ENCODE measurements at places on chromosomes 11 and 22.

DNA sequence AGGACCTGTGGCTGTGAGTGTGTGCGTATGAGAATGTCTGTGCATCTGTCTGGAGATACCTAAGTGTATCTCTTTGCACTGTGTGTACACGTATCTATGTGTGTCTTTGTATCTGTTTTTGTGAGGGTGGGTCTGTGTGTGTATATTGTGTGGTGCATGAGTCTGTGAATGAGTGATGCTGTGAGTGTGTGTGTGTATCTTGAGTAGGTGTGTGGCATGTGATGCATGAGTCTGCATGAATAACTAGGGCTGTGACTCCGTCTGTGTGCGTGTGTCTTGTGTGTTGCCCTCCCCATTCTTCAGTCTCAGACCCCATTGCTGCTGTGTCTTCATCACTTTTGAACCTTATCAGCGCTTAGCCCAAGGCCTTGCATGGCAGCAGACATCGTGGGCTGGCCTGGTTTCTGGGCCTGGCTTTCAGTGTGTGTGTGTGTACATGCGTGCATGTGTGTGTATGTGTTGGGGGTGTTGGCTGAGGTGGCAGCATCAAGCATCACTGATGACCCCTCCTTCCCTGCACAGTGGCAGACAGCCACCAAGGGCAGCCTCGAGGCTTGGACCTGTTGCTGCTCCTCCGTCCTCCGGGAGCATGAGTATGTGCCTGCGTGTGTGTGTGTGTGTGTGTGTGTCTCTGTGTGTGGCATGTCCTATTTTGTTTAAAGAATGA, 1.4 kb downstream of the SGSM1 start:
- no peak for DNase-seq

GRCh38 chr22:49701380-49702067, 126.1 kb downstream of the BRD1 start:
- DNase-seq = no peak

- DNase-seq = no peak
Measured at GRCh38 chr22:25386538-25386884, 167.1 kb downstream of the CRYBB2 start.

DNA sequence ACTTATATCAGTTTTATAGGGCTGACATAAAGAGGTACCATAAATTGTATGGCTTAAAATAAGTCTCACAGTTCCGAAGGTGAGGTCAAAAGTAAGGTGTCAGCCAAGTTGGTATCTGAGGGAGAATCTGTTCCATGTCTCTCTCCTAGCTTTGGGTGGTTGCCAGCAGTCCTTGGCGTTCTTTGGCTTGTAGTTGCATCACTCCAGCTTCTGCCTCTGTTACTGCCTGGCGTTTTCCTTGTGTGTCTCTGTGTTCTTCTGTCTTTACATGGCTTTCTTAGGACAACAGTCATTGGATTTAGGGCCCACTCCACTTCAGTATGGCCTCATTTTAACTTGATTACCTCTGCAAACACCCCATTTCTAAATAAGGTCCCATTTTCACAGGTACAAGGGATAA, 16.7 kb downstream of the MMP7 start:
- no peak for DNase-seq

DNA sequence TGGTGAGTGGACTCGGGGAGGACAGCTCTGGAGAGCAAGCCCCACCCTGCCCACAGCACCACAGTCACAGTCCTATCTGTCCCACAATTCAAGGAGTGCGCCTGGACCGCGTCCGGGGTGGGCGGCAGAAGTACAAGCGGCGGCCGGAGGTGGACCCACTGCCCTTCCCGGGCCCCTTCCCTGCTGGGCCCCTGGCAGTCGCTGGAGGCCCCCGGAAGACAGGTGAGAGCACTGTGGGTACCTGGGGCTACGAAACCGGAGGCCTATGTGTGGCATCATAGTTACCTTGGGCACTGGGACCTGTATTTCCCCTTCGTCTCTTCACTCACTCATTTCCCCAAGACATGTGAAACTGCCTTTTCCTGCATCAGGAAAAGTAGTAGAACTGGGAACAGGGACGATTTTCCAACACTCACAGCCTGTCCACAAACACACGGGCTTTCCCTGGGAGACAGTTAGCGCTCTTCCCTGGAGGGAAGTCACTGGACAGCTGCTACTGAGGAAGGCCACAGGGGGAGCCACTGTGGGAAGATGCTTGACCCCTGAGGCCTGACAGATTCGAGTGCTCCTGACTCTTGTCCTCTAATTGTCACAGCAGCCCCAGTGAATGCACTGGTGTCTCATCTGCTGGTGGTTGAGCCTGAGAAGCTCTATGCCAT, 3.1 kb downstream of the TRMT112 start:
- no peak for DNase-seq

DNA sequence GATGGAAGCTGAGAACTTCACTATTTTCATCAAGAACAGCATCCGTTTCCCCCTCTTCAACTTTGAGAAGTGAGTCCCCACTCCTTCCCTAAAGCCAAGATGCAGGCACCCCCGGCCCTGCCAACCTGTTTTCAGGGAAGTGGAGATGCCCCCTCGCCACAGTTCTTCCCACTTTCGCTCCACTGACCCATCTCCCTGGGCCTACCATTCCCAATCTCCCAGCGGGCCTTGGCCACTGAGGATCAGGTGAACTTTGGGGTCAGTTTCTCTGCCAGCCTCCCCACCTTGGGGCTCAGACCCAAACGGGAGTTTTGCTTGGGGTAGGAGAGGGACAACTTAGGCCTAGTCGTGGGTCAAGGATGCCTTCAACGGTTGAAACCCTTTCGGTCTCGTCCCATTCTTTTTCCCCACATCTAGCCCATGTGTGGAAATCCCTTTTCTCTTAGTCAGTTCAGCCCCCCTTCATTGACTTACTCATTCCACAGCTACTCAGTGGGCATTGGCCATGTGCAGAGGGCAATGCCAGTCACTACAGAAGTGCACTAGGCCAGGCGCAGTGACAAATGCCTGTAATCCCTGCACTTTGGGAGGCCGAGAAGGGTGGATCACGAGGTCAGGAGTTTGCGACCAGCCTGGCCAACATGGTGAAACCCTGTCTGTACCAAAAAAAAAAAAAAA, 10.6 kb downstream of the P2RX3 start:
- no peak for DNase-seq

- DNase-seq = no peak
Measured at GRCh38 chr11:46305295-46305694, 27.8 kb downstream of the CREB3L1 start.

- DNase-seq = no peak
Measured at GRCh38 chr11:57539342-57539741, 1.9 kb downstream of the SMTNL1 start.

DNA sequence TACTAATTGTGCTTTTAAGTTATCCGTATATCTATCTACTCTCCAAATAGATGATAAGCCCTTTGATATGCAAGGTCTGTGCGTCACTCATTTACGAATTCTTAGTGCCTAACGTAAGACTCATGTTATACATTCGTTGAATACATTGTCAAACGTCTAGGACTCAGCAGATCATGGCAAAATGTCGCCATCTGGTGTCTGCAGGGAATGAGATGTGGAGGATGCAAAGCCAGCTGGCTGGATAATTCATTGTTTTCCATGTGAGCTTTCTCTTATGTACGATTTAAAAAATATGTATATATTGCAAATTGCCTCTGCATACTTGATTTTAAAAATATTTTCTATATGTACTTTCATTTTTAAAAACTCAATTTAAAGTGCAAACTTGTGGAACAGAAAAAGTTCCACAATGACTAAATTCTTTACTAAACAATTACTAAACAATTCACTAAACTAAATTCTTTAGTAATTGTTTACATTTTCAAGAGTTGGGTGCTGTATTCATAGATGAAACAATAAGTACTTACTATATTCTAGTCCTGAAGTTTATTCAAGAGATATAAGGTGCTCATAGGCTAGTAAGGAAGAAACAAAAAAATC, 33.8 kb downstream of the ZNF202 start:
- DNase-seq = peak; percentile 16

- DNase-seq = no peak
Measured at GRCh38 chr22:23147617-23148387, 2.5 kb downstream of the RAB36 start.

- DNase-seq = no peak
Measured at GRCh38 chr22:38097058-38097457, 13.1 kb upstream of the SLC16A8 start.

DNA sequence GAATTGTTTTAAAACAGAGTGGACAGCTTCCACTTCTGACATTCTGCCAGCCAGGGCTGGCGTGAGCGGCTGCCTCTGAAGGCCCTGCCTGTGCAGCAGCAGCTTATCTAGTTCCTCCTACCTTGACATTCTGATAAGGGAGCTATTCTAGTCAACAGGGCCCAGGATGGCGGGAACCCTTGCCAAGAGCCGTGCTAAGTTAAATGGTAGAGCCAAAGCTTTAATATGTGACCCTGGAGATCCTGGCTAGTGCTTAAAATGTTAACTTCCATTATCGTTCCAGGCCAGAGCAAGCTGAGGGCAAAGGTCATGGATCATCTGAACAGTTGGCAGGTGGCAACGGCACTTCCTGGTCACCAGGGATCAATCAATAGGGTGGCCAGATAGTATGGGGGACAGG, 3.5 kb downstream of the KCNJ5 start:
- no peak for DNase-seq

GRCh38 chr22:19376247-19376646, 55.3 kb downstream of the HIRA start:
- no peak for DNase-seq

DNA sequence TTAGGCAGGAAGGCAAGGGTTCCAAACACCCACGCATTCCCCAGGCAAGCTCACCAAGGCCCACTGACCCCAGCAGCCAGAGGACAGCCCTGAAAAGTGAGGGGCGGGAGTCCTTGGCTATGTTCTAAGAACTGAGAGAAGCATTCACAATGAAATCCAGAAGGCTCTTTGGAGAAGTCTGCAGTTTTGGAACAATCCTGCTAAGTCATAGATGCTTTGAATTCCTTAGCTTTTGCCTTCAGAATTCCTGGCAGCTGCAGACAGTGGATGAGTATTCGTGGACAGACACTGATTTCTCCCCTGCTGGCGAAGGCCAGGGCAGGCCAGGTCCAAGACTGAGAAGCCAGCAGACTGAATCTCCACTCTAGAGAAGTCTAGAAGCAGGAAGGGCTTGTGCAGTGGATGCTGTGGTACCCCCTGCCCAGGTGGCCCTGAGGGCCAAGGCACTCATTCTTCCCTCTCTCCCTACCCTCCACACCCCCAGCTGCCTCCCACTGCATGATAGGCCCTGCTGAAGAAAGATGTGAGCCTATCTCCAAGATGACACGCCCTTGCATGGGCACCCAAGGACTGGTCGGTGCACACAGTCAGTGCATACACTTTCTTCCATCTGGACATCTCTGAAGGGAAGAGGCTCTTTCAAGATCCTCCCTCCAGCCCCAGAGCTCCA, 133.2 kb upstream of the TEAD1 start:
- DNase-seq = peak; percentile 38

DNA sequence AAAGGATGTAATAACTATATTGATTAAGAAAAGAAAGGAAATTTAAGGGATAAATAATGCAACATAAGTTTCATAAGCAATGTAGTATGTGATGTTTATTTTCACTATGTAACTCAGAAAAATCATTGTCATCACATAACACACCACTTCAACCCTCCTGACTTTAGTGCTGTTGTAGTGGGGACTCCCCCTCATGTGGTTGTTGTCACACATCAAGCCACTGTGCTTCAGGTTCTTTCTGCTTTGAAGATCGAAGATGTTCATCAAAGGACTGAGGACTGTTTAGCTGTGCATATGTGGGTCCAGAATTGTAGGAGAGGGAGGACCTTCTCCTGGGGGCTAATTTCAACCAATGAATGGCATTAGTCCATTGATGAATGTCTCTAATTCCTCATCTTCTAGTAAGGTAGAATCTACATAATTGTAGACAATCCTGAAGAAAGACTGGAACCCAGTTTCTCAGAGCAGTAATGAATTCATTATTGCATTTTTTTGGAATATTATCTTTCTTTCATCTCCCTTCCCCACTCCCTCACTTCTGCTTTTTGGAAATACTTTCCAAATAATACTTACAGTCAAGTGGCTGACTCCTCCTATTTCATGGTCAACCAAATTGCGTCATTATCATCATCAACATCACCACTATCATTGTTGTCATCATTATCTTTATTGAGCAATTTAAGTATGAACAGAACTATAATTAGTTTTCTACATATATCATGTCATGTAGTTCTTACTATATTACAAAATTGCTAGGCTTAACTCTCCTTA, 9.8 kb upstream of the CARD16 start:
- DNase-seq = no peak

GRCh38 chr11:124098141-124098540, 17.1 kb upstream of the VWA5A start:
- no peak for DNase-seq

DNA sequence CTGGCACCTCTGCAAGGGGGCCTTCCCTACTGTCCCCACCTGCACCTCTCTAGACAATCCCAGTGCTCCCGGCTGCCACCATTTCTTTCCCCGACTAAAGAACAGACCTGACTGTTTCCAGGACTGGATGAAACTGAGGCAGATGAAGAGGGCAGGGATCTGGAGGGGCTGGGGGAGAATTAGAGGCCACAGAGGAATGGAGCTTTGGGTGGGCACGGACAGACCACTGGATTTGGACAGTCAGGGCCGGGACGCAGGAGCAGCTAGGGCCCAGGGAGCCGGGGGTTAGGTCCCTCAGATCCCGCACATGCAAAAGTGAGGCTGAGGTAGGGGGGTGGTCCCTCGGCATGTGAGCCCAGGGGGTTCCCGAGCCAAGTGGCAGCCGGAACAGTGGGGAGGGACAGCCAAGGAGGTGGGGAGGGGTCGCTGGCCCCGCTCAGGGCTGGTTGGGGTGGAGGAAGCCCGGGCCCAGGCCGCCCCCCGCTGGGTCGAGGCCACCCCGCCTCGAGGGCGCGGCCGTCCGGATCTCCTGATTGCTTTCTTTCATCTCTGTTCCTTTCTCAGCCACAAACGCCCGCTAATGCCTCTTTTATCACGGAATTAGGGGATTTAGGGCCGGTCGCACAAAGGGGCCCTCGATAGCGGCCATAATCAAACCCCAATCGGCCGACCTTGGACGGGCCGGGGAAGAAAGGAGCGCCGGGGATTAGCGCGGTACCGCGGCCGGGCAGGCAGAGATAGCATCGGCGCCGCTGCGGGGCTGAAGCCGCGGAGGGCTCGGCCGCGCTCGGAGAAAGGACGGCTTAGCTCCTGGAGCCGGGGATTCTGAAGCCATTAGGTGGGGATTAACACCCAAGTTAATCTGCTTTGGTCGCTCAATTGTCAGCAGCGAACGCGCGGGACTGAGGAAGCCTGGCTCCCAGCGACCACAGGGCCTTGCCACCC, 9.3 kb downstream of the SLC25A1 start:
- no peak for DNase-seq

- no peak for DNase-seq
Measured at GRCh38 chr22:44677353-44677840, 24.6 kb upstream of the PRR5 start.

DNA sequence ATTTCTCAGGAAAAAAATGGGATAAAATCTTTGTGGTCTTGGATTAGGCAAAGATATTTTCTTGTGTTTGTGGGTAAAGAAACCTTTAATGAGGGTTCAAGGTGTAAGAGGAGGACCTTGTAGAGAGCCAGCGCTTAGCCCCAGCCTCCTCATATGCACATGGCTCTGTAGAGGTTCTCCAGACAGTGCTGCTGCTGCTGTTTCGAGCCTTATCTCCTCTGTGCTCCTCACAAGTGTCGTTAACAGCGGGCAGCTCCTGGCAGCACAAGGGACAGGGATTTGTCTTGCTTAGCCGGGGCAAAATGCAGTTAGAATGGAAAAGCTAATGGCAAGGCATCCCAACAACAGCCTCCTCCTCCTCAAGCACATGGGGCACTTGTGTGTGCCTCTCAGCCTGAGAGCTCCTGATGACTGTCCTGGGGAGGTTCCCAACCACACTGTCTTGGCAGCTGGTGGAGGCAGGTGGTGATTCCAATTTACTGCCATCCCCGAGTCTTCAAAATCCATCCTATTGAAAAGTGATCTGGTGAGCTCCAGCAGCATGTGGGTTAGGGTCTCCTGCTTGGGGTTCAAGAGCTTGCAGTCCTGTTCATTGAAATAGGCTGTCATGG, 7.6 kb upstream of the MSANTD2 start:
- no peak for DNase-seq
